SIG-M5 (cell line): ENCODE measurements at places on chromosomes 11 and 22.

- no peak for DNase-seq
Observed at GRCh38 chr11:79296141-79296540, 144.7 kb downstream of the TENM4 start.

DNA sequence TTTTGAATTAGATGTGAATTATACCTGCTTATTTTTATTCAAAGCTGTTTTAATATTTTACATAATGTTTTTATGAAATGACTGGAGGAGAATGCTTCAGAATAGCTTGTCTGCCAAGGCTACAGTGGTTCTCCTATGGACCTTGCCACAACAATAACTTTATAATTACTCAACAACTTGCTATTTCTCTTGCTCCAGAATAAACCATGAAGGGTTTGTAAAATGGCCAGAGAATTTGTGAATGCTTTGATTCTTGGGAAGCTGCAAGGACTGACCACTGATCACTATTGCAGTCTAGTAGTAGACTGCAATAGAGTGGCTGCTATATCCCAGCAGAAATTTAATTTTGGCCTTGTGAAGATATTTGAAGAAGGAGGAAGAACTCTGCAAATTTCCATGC lies 199.7 kb downstream of the FAT3 start:
- no peak for DNase-seq

DNA sequence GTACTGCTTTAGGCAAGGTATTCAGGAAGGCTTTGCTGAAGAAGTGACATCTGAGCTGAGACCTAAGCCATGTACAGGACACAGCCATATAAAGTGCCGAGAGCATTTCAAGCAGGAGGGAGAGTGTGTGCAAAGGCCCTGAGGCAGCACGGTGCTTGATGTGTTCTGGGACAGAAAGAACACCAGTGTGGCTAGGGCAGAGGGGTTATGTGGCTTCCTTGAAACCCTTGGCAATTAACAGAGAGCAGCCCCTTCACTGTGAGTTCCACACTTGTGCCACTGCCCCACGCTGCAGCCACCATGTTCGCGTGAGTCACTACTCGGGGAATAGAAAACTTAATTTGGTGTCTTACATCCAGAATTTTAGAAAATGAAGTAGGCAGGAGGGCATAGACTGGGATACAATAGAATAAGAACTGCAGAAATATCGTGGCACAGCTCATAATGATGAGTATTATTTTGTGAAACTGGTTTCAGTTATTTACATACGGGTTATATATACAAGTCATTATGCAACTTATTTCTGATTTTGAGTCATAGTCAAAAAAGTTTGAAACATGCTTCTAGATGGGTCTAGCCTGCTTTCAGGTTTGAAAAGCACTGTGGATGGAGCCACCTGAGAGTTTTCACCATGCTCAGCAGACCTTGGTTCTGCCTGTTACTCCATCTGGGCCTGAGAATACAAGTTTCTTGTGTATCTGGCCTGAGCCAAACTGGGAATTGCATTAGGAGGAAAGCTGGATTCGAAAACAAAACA lies 11.8 kb downstream of the IL10RA start:
- DNase-seq = no peak

- DNase-seq = no peak
Observed at GRCh38 chr11:64367931-64368672, 9.1 kb downstream of the RPS6KA4 start.
